ENCODE measurements at places on chromosomes 5 and 9.
A peak's percentile ranks its signal among the peaks of the same experiment; 100 is the strongest.

GRCh38 chr5:123708074-123708806 is 196.3 kb downstream of the CSNK1G3 start:
- DNase-seq: no peak

- DNase-seq: no peak
Measured at GRCh38 chr9:118883411-118883810, 485.8 kb downstream of the BRINP1 start.

GRCh38 chr5:123610665-123611405 is 98.9 kb downstream of the CSNK1G3 start:
- DNase-seq: no peak

- DNase-seq: no peak
Measured at GRCh38 chr5:167814828-167815227, 476.6 kb upstream of the WWC1 start.

DNA sequence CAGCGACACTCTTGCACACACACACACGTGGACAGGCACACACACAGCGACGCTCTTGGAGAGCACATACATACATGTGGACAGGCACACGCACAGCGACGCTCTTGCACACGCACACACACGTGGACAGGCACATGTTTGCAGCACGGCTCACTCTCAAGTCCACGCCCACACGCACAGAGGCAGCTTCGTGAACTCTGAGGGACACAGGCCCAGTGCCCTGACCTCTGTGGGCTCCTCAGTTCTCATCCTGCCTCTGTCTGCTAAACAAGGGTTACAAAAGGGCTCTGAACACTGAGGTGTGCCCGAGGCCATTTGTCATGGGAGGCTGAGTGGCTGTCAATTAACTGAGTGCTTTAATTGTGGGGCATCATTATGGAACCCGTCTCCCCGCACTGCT is 558.8 kb upstream of the ADAMTS16 start:
- no peak for DNase-seq

- DNase-seq: no peak
Measured at GRCh38 chr9:68668127-68668526, 36.9 kb upstream of the PIP5K1B start.

- no peak for DNase-seq
Measured at GRCh38 chr5:117161718-117162335, 587.2 kb upstream of the SEMA6A start.

DNA sequence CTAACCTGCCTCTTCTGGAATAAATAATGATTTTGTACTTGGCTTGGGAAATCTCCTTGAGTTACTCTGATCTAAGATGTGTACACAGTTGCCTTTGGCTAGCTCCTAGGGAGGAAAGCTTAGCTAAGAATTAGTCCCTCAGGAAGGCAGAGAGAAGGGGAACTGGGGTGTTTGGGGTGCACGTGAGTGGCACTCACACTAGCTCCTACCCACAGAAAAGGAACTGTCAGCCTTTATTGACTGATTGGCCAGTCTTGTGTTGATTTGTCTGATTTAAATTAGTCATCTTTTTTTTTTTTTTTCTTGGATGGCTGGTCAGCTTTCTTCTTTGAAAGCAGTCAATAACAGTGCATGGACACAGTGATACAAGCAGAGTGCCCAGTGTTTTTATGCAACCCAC is 107.7 kb downstream of the DMRT2 start:
- no peak for DNase-seq

- no peak for DNase-seq
Measured at GRCh38 chr5:136149891-136150290, 17.2 kb downstream of the SMAD5 start.

- DNase-seq: no peak
Measured at GRCh38 chr5:72605632-72606031, 98.4 kb upstream of the ZNF366 start.

DNA sequence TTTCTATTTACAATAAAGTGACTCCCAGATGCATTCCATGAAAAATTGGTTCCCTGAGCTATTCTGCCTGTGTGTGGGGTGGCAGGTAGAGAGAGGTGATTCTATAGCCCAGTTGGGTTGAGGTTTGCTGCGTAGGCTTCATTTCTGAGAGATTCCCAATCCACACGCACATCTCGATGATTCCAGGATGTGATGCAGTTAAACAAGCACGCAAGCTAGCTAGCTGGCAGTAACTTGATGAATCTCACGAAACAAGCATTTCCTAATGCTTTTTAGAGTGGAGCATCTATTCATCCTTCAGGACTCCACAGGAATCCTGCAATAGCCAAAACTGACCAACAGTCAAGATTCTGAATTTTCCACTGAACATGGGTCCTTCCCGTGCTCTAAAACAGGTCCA is 43.8 kb upstream of the CER1 start:
- DNase-seq: no peak

- no peak for DNase-seq
Measured at GRCh38 chr9:34371886-34372466, 4.7 kb downstream of the MYORG start.

GRCh38 chr9:117704597-117704996 is 394 bp downstream of the TLR4 start:
- no peak for DNase-seq

DNA sequence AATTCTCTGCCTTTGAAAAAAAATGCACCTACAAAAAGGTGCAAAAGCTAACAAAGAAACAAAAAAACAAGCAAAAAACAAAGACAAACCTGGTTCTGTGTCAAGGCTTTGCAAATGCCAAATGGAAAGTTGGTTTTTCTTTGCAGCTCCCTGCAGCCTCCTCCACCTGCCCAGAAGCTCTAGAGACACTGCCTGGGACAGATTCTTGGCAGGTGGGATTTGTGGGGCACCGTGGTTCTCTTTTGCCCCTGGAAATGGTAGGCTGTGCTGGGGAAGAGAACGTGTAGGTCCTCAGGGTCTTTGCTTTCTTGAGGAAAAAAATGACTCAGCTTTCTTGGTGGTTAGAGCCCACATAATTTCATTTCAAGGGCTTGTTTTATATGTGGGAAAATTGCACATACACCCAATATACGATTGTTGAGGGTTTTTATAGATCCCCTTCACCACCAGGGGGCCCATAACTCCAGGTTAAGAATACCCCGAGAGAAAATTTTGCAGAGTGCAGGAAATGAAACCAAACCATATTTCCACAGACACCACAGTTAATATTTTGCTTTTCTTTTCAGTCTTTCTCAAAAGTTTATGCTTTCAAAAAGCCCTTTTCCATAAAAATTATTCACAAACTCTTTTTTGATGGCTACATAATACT is 58.7 kb downstream of the NXNL2 start:
- peak; percentile 27 for DNase-seq

GRCh38 chr5:135242021-135242865 is 156.8 kb downstream of the MACROH2A1 start:
- DNase-seq: no peak

GRCh38 chr9:116647515-116647809 is 39.6 kb upstream of the TRIM32 start:
- DNase-seq: no peak

DNA sequence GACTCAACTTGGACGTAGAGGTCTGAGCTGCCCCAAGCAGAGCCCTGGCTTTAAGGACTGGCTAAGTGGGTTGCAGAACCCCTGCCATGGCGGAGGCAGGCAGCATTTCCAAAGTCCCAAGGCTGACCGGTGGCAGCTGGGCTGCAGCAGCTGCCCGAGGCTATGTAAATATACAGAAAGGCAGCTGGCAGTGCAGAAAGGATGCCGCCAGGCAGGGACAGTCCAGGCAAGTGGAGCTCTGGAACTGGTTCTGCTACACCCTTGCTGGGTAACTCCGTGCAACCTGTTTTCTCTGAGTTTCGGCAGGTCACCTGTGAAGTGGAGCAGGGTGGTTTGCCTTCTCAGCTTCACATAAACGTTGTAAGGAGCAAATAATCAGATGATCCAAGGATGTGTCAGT is 46.0 kb downstream of the SHB start:
- DNase-seq: no peak

DNA sequence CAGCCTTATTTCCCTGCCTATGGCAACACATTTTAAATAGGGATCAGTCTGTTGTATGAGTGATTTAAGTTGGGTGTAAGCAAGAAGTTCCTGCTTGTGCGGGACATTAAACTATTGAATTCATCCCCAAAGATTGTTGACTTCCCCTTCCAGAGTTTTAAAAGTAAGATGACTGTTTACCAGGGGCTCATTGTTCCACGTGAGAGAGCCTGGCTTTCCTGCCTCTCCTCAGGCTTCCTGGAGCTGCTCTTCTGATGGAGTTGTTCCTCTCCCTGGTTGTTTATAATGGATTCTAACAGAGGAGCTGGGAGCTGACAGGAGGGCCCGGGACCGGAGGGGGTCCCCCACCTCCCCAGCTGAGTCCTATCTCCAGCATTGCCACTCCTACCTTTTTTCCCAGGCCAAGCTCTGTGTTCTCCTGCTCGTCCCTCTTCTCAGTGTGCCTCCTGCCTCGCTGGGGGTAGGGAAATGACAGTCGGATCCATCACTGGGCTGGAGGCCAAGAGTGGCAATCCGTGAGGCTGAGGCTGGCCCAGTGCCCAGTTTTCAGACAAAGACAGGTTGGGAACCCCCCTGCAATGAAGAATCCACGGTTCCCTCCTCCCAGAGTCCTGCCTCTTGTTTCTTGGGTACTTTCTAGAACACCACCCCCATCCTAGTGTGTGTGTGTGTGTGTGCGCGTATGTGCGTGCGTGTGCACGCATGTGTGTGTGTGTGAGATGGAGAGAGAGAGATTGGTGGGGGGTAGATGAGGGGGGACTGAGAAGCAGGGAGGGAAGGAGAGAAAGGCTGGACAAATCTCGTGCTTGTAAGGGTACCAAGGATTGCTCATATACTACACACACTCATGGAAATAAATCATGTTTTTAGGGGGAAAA is 123.7 kb upstream of the NFIB start:
- no peak for DNase-seq

GRCh38 chr5:139848508-139849100 is 53.0 kb downstream of the PSD2 start:
- DNase-seq: peak; percentile 47

- DNase-seq: no peak
Measured at GRCh38 chr9:107847978-107848964, 358.7 kb upstream of the KLF4 start.

- peak; percentile 72 for DNase-seq
Measured at GRCh38 chr5:177113566-177114424, 19.8 kb upstream of the NSD1 start.

GRCh38 chr5:124527220-124527991 is 219.0 kb downstream of the ZNF608 start:
- DNase-seq: no peak

DNA sequence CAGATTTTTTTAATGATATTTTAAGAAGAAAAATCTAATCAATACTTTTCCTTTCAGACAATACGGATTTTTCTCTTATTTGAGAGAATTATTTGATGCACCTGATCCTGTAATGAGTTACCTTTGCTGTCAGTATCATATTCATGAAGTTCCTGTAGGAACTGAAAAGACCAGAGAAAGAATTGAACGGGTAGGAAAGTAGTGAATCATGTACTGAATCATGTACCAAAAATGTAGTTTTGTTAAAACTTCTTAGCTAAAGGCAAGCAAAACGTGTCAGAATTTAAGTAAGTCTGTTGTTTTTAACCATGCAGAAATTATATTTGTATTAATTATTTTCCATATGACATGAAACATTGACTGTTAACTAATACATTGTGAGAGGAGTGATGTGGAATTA is 56.6 kb downstream of the SMC5 start:
- no peak for DNase-seq

DNA sequence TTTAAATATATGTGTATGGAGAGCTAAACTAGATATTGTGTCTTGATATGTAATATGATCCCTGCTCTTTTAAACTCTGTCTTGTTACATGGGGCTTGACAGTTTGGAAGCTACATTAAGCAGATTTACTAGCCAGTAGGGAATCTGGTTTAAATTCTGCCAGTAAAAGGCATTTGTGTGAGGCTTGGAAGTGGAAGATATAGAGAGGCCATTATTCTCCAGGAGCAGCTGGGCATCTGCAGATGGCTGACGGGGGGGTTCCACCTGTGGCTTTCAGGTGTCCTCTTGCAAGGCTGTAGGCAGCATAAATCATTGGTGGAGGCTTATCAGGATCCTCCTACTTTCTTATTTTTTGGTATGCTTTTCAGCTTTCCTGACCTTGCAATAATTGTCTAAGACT is 179.1 kb upstream of the FBXL7 start:
- no peak for DNase-seq

- no peak for DNase-seq
Measured at GRCh38 chr9:13939701-13940490, 374.0 kb downstream of the NFIB start.

DNA sequence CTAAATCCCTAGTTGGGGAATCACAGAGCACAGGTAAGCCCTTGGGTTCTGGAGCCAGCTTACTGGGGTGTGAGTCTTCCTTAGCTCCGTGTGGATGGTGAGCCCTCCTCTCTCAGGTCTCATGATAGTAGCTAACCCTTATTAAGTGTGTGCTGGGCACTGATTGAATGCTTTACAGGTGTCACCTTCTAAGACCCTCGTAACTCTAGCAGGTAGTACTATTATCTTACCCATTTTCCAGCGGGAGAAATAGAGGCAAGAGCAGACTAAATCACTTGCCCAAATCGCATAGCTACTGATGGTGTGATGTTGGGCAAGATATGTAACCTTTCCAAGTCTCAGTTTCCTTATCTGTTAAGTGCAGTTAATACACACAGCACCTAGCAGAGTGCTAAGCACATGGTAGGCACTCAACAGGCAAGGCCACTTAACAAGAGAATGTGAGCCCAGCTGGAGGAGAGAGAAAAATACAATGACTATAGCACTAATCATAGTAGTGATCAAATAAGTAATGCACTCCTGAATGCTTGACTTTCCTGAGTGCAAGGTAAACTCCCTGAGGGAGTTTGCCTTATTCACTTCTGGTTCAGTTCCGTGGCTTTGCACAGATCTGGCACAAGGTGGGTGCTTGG is at the start of gene DCANP1:
TSS of gene DCANP1 (minus strand) at position 51 of the 632 bp plus-strand sequence. CDS start 240 bp downstream, outside the sequence.
- DNase-seq: no peak

DNA sequence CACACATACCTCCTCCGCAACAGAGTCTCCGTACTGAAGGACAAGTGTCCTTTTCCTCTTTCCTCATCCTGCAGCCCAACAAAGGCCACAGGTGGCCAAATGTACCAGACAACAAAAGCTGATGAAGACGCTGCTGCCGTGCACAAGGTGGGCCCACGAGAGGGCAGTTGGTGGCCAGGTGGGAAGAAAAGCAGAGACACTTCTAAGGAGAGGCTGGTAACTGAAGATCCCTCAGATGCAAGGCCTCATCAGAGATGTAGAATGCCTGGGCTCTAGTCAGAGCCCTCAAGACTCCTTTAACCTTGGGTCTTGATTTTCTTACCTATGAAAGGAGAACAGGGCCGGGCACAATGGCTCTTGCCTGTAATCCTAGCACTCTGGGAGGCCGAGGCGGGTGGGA is 75.7 kb downstream of the NRG2 start:
- no peak for DNase-seq

GRCh38 chr9:126392662-126393371 is 66.2 kb downstream of the MVB12B start:
- DNase-seq: no peak

GRCh38 chr5:64566310-64566916 is 60.6 kb downstream of the RGS7BP start:
- DNase-seq: no peak

Data from CD4-positive, alpha-beta T cell treated with Interleukin-15 for 1 hour (primary cell).